ENCODE measurements at places on chromosomes 1 and 21. TPM values are rescaled to one million over a fixed set of nuclear protein-coding genes. Genes with fewer than 3 reads are reported as not detected.

GRCh38 chr1:220787069-220787619 is 431 bp downstream of the MTARC1 start:
- no peak for DNase-seq

- no peak for DNase-seq
Observed at GRCh38 chr21:46029186-46029924, 47.8 kb downstream of the COL6A1 start.

DNA sequence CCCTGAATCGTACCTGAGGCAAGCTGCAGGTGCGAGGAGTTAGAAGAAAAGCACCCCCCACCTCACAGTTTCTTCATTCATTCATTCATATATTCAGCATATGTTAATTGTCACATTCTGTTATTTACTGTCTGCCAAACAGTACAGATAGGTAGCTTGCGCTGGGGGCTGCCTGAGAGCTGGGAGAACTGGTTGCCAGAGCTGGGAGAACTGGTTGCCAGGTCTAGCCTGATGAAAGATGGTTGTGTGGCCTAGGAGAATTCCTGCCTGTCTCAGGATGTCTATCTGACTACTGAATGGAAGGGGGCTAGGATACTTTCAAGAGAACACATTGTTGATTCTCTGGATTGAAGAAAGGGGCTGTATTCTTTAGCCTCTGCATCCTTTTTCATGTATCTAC is 225.9 kb upstream of the POU3F1 start:
- no peak for DNase-seq

GRCh38 chr1:244836135-244836521 is 670 bp downstream of the COX20 start:
- no peak for DNase-seq

GRCh38 chr1:72412286-72412685 is 129.9 kb upstream of the NEGR1 start:
- DNase-seq: no peak

DNA sequence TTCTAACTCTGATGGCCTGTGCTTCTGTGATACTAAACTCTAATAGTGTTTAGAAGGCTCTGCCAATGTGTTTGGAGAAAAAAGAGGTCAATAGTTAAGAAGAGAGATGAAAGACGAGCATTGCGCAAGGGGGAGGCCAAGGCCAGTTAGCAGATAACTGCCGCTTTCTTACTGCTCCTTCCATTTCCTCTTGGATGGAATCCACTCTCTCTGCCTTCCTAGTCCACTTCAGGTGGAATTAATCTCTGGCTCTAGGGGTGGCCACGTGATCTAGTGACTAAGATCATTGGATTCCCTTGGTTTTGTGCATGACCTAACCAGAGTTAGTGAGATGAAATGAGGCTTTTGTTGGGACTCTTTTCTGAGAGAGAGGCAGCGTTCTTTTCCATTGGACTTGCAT is 148.3 kb downstream of the ACTL8 start:
- no peak for DNase-seq

DNA sequence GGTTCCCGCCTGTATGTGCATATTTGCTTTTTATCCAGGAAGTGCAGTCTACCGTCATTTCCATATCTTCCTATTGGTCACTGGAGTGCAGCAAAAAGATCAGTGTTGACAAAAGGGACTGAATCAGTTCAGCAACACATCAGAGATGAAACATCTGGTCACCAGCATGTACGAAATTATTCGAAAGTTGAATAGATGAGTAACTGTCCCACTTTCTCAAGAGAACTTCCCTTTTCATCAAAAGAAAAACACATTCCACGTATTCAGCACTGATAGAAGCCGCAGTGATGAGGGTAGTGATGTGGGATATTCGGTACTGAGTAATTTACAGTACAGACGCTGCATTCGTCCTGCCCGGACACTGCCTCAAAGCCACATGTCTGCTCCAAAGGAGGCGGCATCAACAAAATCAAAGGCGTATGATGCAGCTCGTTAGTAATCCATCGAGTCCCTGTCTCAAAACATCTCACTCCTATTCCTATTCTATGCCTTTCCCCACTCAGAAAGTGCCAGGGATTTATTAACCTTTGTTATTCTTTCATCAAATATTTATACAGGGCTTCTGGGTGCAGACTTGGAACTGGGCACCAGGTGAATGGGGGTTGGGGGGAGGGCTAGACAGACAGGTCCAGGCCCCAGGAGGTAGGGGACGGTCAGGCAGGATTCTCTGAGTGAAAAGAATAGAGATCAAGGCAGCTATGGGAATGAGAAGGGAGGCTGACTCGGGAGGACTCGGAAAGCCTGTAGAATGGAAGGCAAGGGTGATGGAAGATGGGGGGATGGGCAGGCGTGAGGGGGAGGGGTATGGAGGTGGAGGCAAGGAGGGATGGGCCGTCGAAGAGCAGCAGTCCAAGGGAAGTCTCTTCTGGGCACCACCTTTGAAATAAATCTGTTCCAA is 79.5 kb upstream of the SLC45A1 start:
- no peak for DNase-seq

- DNase-seq: peak; percentile 60
Observed at GRCh38 chr21:42833439-42833815, 45.9 kb downstream of the WDR4 start.

GRCh38 chr1:112508278-112509004 is at the start of gene WNT2B:
Gene WNT2B, plus strand, starts transcription at chr1:112508965. Its CDS starts 298 bp downstream, at chr1:112509263.
- DNase-seq: peak; percentile 42

DNA sequence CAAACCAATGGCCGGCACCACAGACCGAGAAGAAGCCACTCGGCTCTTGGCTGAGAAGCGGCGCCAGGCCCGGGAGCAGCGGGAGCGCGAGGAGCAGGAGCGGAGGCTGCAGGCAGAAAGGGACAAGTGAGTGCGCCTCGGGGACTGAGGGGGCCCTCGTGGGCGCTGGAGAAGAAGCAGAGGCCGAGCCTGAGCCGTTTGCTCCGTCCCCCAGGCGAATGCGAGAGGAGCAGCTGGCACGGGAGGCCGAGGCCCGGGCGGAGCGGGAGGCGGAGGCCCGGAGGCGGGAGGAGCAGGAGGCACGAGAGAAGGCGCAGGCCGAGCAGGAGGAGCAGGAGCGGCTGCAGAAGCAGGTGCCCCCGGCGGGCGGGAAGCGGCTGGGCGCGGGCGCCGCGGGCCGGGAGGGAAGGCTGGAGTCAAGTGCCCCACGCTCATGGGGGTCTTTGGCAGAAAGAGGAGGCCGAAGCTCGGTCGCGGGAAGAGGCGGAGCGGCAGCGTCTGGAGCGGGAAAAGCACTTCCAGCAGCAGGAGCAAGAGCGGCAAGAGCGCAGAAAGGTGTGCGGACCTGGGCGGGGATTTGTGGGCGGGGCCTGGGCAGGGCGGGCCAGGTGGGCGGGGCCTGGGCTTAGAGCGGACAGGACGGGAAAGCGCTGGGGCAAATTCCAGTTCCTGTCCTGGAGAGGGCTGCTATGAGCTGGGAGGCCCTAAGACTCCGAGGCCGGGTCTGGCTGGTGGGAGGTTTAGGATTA is 22.7 kb downstream of the MAP7D1 start:
- no peak for DNase-seq

DNA sequence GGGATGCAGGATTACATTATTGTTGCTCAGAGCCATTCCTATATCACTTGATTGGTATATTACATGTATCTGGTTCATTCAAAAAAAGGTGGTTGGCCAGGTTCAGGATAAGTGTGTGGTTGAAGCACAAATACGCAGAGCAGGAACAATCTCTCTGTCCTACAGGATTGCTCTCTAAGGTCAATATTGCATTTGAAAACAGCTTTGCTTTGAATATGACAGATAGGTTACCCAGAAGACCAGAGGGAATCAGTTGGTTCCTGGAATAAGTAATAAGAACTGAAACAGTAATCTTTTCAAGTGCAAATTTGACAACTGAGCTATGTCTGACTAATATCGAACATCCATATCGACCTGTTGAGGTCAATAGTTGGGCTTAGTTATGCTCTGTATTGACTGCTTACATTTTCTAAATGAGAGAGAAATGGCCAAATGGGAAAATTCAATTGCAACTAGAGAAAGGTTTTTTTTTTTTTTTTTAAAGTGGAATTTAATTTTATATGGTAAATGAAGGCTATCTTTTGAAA is 176.8 kb downstream of the ATP6V1G3 start:
- no peak for DNase-seq

GRCh38 chr1:60103186-60103585 is 29.6 kb upstream of the C1orf87 start:
- DNase-seq: no peak

DNA sequence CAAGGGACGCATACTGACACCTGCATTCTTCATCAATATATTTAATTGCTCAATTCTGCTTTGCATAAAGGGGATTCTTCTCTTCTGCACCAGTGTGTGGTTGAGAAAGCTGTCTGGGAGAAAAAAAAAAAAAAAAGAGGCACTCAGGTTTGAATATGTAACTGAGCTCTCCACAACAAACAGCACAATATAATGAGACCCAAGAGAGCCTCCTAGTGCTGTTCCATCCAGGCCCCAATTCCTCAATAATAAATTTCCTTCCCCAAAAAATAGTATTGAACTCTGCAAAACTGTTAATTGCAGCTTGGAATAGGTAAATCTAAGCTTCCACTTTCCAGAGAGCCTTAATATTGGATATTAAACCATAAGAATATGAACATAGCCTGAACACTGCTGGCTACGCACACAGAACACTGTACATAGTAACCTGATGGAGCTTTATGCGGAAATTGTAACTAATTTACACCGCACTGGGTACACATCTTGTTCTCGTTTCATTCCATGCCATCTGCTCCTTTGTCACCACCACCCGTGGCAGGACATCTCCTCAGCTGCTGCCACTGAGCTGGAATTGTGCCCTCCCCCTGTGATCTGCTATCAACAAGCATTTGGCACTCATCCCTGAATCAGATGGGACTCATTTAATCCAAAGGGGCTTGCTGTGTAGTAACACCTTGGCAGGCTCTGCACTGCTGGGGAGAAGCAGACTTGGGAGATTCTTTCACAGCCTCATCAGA is 272.0 kb downstream of the HHIPL2 start:
- DNase-seq: no peak

- DNase-seq: no peak
Observed at GRCh38 chr1:15692121-15692682, 8.1 kb downstream of the PLEKHM2 start.

GRCh38 chr1:181061891-181062835 is 26.3 kb upstream of the IER5 start:
- DNase-seq: no peak

GRCh38 chr1:176896216-176896615 is 268.3 kb downstream of the ASTN1 start:
- no peak for DNase-seq

DNA sequence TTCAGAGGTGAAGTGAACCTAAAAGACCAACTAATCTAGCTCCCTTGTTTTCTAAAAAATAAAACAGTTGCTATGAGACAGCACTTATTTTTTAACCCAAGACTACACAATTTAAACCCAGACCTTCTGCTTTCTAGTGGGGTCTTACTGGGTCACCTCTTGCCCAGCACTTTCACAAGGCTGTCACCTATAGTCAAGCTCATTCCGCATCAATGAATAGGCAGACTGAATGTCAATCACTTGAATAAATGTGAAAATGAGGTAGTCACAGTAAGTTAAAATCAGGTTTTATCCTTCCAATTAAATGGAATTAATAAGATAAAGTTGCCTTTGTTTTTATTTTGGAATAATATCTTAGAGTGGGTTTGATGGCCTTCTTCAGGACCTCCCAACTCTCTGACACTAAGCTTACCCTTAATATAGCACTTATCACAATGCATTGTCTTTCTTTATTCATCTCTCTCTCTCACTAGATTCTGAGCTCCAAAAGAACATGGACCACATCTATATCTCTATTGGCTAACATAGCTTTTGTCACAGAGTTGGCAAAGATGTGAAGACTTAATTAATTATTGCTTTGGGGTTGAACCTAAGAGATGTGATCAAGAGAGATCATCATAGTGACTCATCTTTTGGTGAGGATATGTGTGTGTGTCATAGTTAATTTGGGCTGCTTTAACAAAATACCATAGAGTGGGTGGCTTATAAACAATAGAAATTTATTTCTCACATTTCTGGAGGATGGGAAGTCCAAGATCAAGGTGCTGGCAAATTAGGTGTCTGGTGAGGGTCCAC is 248.7 kb upstream of the DAB1 start:
- no peak for DNase-seq

- DNase-seq: no peak
Observed at GRCh38 chr1:7616076-7616832, 154.8 kb upstream of the VAMP3 start.

- peak; percentile 37 for DNase-seq
Observed at GRCh38 chr1:247639381-247639981, 34.1 kb downstream of the OR2G3 start.

GRCh38 chr21:42492201-42492600 is 3.8 kb downstream of the RSPH1 start:
- DNase-seq: no peak

GRCh38 chr1:30754684-30755171 is 2.8 kb downstream of the LAPTM5 start:
- no peak for DNase-seq

DNA sequence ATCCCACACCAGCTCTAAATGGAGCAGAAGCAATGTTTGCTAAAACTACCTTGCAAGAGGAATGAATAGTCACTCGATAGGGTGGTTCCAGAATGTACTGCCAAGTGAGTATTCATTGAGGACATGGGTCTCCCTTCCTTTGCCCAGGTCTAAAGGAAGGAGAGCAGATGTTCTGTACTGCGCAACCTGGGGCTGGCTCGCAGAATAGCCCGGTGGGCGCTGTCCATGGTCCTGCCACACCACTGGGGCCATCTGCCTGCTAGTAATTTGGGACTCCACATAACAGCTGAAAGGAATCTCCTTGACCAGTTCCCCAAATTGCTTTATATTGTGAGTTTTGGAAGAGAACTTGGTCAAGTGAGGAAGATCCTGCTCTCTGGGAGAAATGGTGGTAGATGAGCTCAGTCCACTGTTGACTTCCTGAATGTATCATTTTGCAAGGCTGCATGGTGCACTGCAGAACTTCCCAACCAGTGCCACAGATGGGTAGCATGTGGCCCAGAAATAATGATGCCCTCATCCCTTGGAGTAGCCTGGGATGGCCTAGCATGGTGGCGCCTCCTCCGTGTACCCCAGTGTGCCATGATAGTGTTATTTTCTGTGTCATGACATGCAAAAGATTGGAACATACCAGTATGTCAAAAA is 5.7 kb downstream of the SLC6A17 start:
- peak; percentile 51 for DNase-seq

- no peak for DNase-seq
Observed at GRCh38 chr1:169261884-169262283, 105.7 kb downstream of the NME7 start.

DNA sequence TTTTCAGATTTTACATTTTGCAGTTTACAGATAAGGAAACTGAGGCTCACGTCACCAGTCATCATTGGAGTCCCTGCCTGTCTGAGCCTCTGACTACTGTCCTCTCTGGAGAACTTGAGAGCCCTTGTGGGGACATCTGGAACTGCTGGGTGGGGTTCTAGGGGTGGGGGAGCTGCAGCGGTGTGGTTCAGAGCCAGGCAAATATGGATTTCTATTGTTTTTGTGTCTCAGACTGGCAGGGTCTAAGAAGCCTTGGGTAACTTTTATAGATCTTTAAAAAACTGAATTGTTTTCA is 46.9 kb downstream of the IER5 start:
- no peak for DNase-seq

OR2AK2 gene
- not detected for total RNA-seq

ZNF648 gene
- not detected for total RNA-seq

LCE1C gene
- total RNA-seq: not detected

CXADR gene
- total RNA-seq: 0.99 TPM

FAAH gene
- 10.2 TPM for total RNA-seq

TRIM63 gene
- not detected for total RNA-seq

SERPINC1 gene
- total RNA-seq: 0.44 TPM

KRTAP13-1 gene
- not detected for total RNA-seq

Measured in naive thymus-derived CD8-positive, alpha-beta T cell (primary cell).